AG09319 (cell line): ENCODE measurements at places on chromosomes 2 and 18.
A peak's percentile ranks its signal among the peaks of the same experiment; 100 is the strongest.

DNA sequence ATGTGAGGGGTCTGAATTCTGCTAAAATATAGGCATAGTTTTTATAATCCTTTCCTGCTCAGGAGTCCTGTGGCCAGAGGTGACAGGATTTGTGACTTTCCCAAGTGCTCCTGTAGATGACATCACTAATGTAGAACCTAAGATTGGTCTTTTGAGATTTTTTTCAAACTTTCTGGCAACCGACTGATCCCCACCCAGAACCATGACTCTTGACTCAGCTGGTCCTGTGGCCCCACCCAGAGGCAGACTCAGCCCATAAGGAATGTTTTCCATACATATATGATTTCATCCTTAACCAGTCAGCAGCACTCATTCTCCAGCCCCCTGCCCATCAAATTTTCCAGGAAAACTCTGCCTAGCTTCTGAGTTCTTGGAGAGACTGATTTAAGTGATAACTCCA, 46.8 kb downstream of the COMMD1 start:
- DNase-seq: no peak

DNA sequence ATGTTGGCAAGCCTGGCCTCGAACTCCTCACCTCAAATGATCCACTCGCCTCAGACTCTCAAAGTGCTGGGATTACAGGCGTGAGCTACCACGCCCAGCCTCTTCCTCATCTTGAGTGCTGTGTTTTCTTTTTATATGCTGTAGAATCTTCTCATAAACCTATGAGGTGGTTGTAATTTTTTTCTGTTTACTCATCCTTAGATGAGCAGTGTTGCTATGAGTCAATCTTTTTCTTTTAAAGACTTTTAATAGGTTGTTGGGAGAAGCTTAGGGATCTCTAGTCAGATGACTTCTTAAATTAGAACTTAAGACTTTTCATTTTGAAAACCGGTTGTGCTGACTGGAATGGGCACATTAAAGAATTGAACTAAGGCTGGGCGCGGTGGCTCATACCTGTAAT, 8.7 kb upstream of the AAK1 start:
- DNase-seq: peak; percentile 4

- DNase-seq: no peak
These were observed 52.5 kb downstream of the KCNE4 start for GRCh38 chr2:223104336-223105132.

DNA sequence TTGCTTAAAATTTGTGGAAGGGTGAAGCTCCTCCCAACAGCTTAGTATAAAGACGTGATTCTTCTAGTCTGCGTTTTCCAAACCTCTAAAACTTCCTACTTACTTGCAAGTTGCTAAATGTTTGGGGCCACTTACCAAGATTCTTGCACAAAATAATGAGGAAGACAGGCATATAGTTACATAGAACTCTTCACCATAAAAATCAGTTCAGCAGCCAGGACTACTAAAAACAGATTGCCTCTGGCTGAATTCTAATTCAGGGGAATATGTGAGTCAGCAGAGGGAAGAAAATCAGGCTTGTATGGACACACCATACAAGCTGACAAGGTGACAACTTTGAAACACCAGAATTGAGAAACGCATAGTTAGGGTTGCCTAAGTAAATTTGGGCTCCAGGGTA, 2.8 kb upstream of the PEX13 start:
- DNase-seq: no peak

GRCh38 chr2:72028996-72029395, 118.7 kb downstream of the CYP26B1 start:
- DNase-seq: no peak

DNA sequence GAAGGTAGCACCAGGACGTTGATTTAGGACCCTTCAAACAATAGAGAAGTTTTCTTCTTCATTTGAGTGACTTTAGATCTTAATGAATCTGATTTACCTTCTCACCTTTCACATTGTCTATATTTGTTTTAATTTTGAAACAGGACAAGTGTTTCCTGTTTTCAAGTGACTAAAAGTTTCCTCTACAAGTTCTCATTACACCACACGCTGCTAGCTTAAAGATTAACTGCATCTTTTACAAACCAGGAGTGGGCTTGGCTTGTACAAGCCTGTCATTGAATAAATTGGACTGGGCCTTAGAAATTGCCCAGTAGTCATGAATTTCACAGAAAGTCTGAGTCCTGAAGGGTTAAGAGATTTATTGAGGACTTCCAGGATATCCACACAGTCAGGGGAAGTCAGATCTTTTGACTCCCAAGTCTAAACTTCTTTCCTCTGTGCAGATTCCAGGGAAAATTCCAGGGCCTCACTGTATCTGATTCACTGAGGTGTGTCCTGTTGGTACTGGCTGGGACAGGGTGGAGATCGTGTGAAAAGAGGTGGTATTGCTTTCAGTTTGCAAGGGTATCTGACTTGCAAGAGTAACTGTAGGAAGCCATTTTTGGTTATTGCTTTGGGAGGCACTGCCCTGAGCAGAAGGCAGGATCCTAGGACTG, 3.4 kb downstream of the SGPP2 start:
- no peak for DNase-seq

DNA sequence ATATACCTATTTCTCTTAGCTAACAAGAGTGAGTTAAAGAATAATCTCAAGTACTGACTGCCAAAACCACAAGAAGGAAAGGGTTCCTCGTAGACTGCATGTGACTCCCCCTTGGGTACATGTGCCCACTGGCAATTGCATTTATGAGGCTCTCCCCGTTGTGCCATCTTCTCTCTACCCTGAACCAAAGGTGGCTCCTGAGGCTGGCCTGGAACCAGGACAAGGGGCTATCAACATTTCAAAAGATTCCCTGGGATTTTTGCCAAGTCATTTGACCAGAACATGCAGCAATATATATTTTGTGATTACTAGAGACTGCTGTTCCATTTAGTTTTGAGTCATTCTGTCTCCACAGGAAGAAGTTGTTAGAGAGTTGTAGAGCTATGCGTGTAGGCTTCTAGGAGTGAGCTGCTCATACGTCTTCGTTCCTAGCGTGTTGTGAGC, 45.8 kb downstream of the LAMA3 start:
- DNase-seq: no peak

DNA sequence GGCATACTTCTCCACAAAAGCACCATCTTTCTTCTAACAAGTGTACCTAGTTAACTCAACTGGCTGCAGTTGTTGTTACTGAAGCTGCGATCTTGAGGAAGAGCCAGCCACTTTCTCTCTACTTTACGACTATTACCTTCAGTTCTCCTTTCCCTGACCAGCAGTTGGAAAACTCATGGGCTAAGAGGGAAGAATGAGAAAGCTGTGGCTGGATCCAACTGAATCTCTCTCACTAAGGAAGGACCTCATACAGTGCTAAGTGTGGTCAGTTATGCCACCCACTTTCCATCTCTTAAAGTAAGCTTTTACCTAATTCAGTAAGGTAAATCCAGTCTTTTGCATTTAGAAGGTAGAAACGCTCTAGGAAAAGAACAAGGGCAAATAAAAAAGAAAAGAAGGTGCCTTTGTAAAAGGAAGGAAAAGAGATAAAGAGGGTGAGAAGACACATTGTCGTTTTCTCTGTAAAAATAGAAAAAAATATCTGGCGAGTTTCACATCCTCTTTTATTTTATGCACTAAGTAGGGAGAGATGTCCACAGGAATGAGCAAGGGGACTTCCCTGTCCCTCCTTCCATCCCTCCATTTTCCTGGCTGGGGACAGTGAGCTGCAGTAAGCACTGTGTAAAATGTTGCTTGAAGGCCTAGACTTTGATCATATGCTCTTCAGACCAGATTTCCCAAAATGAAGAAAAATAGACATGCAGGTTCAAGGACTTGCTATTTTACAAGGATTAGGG, 73.4 kb downstream of the PLEKHM3 start:
- no peak for DNase-seq

GRCh38 chr2:227614740-227615139, at the start of gene SCYGR3:
TSS of gene SCYGR3 (minus strand) at chr2:227614840. CDS start at chr2:227614840, 0 bp downstream.
- no peak for DNase-seq

DNA sequence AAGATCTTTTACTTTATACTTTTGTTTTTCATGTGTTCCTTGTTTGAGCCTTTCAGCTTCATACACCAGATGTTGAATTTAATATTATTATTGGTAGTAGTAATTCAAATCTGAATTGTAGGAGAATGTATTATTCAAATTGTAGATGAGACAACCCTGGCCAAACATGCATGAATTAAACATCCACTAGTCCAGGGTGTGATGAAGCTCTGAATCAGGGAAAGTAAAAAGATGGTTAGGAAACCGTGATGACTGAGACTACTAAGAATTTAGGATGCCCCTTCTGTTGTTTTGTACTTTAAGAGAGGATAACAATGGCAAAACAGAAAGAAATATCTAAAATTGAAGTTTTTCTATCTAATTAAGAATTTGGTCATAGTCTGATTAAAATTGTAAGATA, 227.8 kb upstream of the CDH2 start:
- DNase-seq: no peak

- no peak for DNase-seq
These were observed 81.8 kb upstream of the SH3BP4 start for GRCh38 chr2:234869969-234870368.

GRCh38 chr2:191155608-191156071, 4.8 kb upstream of the STAT4 start:
- peak; percentile 47 for DNase-seq

GRCh38 chr2:119276864-119277263, 53.2 kb downstream of the STEAP3 start:
- DNase-seq: no peak

- DNase-seq: no peak
These were observed 8.9 kb upstream of the POU3F3 start for GRCh38 chr2:104844807-104845551.

DNA sequence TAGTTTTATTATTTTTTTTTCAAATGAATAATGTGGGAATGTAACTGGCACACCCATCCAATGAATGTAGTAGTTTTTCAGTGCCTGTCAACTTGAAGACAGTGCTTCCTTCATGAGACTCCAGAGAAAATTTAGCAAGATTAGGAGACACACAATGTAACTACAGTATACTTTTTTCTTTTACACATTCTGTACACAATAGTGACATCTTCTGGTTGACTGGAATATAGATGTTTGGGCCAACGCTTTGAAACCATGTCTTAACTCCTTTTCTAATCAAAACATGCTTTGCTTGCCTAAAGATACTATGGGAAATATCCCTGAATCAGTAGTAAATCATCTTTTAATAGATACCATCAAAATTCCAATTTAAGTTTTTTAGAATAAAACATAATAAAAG, 229.5 kb upstream of the ZC3H15 start:
- DNase-seq: no peak

GRCh38 chr2:101751875-101752619, 54.5 kb downstream of the MAP4K4 start:
- no peak for DNase-seq

DNA sequence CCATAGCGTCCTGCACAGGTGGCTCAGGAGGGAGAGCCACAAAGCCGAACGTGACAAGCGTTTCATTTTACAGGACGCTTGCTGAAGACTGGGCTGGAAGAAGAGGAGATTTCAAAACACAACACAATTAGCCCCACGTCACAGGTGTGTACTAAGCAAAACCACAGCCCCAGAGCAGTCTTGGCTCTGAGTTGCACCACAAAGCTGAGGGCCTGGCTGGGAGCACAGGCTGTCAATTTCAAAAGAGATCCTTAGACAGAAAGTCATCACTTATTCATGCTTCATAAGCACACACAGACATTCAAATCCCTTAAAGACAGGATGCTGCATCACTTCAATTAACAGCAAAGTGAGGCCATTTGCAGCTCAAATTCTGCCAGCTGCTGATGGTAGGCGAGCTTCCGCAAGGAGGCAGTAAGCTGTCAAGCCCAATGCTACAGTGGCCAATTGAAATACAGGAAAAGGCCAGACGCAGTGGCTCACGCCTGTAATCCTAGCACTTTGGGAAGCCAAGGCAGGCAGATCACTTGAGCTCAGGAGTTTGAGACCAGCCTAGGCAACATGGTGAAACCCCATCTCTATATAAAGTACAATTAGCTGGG, 79.6 kb downstream of the SKA1 start:
- no peak for DNase-seq

DNA sequence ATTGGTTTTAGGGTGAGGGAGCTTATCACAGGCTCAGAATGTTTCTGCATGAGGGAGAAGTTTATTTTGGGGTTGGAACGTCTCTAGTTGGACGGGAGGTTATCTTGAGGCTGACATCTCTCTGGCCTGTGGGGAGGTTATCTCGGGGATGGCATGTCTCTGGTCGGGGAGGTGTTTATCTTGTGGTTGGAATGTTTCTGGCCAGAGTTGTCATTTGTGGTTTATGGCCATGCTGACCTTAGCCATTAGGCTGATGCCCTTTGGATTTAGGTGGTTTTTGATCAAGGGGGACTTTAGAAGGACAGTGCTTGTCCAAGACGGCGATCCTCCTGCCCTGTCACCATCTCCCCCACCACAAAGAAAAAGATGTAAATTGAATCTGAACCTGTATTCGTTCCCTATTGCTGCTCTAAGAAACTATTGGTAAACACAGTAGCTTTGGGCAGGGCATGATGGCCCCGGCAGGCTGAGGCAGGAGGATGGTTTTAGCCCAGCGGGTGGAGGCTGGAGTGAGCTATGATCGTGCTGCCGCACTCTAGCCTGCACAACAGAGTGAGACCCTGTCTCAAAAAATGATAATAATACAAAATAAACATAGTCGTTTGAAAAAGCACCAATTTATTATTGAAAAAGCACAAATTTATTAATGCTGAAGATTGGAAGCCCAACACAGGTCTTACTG, 17.8 kb upstream of the MPPE1 start:
- DNase-seq: no peak

DNA sequence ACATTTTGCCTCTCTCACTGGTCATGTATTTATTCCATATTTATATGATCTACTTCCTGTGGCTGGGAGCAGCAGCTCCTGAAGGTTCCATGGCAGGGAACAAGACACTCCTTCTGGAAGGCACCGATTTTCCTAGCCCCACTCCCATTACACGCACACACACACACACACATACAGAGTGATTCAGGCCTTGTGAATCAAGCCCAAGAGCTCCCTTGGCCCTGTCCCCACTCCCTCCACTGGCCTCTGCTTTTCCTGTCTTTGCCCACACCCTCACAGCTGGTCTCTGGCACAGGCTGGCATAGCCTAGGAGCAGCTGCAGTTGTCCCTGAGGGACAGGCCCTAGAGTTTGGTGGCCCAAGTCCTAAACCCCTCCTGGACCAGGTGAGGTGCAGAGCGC, 201.7 kb downstream of the NAPG start:
- no peak for DNase-seq

GRCh38 chr2:127581516-127582490, 46.3 kb downstream of the MYO7B start:
- no peak for DNase-seq

GRCh38 chr18:5073026-5073944, 123.8 kb downstream of the AKAIN1 start:
- DNase-seq: no peak

- peak; percentile 78 for DNase-seq
These were observed 50.2 kb upstream of the PLB1 start for GRCh38 chr2:28445448-28446258.

- DNase-seq: no peak
These were observed 1650.9 kb upstream of the TMEFF2 start for GRCh38 chr2:193845604-193846003.
